Naive B cell (primary cell): ENCODE measurements at places on chromosomes 2 and 18.

DNA sequence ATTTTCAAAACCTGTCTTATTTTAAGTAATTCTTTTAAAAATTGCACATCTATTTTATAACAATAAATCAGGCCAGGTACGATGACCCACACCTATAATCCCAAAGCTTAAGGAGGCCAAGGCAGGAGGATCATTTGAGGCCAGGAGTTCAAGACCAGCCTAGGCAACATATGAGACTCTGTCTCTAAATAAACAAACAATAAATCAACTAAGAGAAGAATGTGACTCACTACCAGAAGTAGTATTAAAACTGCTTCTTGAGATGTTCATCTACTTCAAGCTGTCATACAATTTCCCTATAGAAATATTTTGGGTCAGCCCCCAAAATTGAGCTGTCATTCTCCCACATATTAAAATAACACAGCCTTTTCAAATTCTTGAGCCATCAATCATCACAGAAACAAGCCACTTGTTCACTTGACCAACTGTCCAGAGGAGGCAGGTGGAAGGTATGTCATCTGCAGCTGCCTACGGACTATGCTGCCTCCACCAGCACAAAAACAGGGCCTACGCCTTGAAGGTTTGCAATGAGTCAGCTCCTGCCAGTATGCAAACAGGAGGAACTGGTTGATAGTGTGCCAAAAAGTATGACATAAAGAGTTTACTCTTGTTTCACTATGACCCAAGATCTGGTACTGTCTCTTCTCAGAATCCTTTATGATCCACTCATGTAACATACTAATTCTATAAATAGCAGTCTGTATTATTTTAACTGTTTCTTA is 33.6 kb downstream of the KIDINS220 start:
- DNase-seq: no peak

GRCh38 chr2:73984922-73985307 is 205 bp downstream of the TET3 start:
- no peak for DNase-seq

GRCh38 chr2:136135921-136136906 is 18.3 kb upstream of the CXCR4 start:
- peak; percentile 91 for DNase-seq

DNA sequence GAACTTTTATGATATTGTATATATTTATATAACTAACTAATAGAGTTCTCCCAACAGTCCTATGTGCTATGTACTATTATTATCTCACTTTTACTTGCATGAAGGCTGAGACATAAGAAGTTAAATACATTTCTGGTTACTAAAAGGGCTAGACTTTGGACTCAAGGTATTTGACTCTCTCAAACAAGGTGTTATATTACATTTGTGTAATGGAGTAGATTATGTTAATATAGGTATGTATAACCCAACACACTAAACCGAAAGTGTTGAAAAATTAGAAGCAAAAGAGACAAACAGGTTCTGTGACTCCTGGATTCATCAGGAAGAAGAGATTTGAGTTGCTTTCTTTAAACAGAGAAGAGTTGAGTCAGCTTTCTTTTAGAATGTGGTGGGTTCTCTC is 733.6 kb upstream of the ZEB2 start:
- DNase-seq: no peak

GRCh38 chr2:237444071-237444470 is 30.1 kb upstream of the COL6A3 start:
- no peak for DNase-seq

DNA sequence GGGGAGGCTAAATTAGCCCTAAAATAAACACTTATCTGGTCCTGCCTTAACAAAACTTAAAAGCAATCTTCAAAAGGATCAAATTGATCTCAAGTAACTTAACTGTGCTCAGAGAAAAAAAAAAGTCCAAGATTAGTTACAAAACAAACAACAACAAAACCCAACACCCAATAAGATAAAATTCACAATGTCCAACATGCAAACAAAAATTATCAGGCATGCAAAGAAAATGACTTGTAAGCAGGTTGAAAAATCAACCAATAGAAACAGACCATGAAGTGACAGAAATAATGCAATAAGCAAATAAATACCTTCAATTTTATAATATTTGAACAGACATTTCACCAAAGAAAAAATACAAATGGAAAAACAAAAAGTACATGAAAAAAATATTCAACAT is 4.0 kb upstream of the REEP1 start:
- DNase-seq: no peak

GRCh38 chr2:113174376-113174750 is 592 bp downstream of the PSD4 start:
- no peak for DNase-seq

GRCh38 chr18:2111456-2111855 is 459.8 kb downstream of the METTL4 start:
- DNase-seq: no peak

DNA sequence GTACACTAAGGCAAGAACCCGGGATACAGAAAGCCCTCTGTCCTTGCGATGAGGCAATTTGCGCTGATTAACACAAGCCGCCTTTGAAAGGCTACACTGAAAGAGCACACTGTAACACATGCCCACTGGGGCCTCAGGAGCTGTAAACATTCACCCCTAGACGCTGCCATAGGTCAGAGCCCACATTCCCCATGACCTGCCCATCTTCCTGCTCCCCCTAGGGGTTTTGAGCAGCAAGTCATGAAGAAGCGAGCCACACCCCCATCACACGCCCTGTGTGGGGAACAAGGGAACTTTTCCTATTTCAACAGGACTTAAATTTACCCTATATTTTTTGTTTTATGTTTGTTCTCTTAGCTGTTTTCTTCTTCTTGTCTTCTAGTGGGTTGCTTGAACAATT is 47.8 kb upstream of the SLC4A10 start:
- DNase-seq: no peak

GRCh38 chr2:20071397-20072383 is 20.3 kb upstream of the LAPTM4A start:
- no peak for DNase-seq

DNA sequence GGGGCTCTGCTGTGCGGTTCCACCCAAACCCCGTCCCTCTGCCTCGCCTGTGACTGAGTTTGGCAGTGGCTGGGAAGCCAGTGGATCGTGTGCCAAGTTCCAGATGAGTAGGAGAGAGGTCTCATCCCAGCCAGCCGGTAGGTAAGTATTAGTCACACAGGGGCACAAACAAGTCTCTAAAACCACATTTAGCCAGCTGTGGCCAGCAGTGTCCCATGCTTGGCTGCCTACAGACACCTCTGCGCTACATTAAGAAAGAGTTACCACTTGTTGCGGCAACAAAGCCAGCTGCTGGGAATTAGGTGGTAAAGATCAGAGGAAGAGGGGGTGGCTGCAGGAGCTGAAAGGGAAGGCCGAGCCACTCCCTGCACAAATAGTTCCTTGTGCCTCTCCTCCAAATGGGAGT is 81.2 kb downstream of the GATA6 start:
- no peak for DNase-seq

DNA sequence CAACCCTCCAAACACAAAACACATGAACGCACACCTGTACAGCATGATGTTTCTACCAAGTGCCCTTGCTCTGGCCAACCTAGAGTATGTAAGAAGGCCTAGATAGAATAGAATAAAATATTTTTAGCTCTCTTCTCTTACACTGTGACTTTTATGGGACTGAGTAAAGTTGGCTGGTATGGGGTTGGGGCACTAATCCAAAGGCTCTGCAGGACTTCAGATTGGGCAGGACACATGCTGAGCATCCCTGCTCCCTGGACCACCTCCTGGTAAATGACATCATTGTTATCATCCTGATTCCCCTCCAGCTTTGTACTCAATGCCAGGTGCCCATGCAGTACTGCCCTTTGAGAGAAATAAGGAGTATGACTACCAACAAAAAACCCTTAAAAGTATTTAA is 322.2 kb downstream of the SLC8A1 start:
- DNase-seq: no peak

DNA sequence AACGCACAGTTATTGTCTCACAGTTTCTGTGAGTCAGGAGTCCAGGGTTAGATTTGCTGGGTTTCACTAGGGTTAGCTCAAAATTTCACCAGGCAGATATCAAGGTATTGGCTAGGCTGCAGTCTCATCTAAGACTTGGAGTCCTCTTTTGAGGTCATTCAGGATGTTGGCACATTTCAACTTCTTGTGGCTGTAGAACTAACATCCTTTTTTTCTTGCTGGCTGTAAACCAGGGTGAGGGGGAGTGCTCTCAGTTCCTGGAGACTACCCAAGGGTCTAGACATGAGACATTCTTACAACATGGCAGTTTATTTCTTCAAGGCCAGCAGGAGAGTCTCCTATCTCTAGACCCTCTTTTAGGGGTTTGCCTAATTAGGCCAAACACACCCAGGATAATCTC is 12.8 kb upstream of the CAVIN2 start:
- no peak for DNase-seq

DNA sequence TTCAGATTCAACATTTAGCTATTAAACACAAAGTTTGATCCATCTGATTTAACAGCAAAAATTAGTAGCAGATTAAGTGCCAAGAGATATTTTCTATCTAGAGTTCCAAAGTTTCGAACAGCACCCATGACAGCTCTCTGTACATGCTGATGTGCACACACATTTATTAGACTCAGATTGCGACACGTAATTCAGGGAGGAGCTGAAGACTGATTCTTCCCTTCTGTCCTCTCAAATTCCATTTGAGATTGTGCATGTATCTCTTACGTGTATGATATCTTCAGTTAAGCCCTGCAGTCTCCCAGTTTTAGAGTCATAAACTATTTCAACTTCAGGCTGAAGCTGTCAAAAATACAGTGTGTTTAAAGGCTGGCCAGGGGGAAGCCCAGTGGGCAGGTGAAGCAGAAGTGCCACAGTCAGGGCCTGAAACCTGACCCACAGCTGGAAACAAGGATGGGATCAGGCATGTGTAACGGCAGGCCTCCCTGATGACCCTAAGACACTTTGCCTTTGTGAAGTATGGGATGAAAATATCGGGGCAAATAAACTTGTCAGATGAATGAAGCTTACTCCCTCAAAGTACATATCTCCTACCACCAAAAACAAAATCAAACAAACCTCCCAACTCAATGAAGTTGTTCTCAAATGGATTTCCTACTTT is 30.6 kb downstream of the CYB5A start:
- DNase-seq: no peak

- no peak for DNase-seq
Observed at GRCh38 chr2:196502386-196502785, 137.1 kb upstream of the CCDC150 start.

DNA sequence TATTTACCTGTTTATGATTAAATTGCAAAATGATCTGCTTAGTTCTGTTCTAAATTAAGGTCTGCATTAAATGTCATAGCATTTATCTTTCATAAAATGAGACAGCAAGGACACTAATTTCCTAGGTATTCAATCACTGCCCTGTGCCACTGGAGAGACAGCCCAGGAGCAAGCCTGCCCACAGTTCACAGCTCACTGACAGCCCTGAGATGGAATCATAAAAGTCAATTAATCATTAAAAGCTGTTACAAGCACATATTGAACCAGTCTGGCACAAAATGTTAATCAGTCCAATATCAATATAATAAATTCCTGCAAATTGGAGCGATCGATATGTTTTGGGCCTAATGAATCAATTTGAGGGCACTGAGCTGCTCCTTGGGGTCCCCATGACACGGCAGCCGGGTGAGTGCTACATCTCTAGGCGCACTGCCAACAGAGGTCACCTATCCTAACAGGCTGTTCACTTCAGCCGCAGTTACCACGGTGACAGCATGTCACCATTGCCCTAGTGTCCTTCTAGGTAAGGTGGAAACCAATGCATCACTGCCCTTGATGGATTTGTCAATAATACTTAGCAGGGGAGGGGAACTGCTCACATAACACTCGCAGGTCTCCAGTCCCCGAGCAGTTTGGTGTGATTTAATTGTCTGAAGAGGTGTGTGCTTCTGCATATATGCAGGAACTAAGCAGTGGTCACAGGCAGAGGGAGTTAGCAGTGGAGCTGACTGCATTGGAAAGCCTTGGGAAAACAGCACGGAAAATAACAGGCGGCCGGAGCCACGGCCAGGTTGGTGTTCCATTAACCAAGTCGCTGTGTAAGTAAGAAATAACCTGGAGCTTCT is 47.3 kb downstream of the POU3F3 start:
- DNase-seq: no peak

- DNase-seq: no peak
Observed at GRCh38 chr2:122100756-122101155, 345.3 kb downstream of the TSN start.

DNA sequence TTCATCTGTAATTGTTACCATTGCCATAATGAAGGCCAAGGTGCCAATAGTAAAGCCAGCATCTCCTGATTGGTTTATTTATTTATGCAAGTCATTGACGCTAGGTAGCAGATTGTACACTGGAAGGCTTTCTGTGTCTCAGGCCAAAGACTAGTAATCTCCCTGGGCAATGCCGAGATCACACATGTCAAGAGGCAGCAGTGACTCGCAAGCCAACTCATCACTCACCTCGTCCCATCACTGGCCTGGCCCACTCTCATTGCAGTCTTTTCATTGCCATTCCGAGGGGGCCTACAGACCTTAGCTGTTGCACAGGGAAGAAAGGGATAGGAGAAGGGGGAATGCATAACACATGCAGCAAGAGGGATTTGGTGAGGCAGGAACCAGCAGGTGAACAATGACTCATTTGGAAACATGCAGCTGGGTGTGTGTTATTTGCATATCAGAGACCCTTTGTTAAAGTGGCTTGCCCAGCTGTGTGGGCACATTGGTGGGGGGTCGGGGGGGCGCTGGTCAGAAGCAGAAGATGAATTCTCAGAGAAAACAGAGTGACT is 448.7 kb upstream of the HNRNPA3 start:
- DNase-seq: no peak

GRCh38 chr2:73114273-73114867 is 1.6 kb upstream of the RAB11FIP5 start:
- DNase-seq: no peak

DNA sequence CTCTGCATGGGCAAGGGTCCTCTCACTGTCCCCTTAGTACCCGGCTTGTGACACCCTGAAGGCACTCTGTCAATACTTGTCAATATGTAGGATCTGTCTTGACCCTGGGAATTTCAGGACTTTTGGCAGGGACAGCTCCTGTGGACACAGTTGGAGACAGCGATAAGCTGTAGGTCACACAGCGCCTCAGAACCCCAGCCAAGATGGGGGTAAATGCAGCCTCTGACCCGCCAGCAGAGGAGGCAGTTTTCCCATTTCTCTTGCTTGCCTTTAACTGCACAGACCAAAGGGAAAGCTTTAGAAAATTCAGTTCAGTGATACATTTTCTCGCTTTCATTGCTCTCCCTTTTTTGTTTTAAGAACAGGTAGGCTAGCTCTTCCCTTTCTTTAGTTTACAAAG is 54.8 kb upstream of the KLHL29 start:
- DNase-seq: no peak

DNA sequence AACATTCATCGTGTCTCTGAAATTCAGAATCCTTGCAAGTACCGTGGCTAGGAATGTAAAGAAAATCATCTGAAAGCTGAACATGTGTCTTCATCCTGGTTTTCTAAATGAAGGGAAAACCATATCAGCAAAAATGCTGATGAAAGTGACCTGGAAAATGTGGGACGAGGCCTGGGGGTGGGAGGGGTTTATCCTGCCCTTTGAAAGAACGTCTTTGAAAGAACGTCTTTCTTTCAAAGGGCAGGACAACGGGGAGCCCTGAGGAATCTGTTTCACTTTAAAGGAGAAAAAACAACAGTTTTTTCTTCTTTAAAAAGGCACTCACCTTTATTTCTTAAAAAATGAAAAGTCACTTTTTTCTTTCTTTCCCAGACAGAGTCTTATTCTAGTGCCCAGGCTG is 185.2 kb downstream of the ALPK2 start:
- no peak for DNase-seq
